Activated CD8-positive, alpha-beta memory T cell treated with anti-CD3 and anti-CD28 coated beads for 36 hours (primary cell): ENCODE measurements at places on chromosomes 1 and 21. TPM values are rescaled to one million over a fixed set of nuclear protein-coding genes. Genes with fewer than 3 reads are reported as not detected.

DRAXIN gene
- 0.08 TPM for total RNA-seq

VSIG8 gene
- not detected for total RNA-seq

S100A6 gene
- 213 TPM for total RNA-seq

CLCA1 gene
- total RNA-seq = not detected

TDRD5 gene
- not detected for total RNA-seq

DCDC2B gene
- 0.21 TPM for total RNA-seq

VANGL2 gene
- 0.04 TPM for total RNA-seq

RO60 gene
- 80.7 TPM for total RNA-seq

SCAMP3 gene
- total RNA-seq = 136 TPM

MRPL20 gene
- 191 TPM for total RNA-seq

TMEM81 gene
- 3.4 TPM for total RNA-seq

NPPB gene
- total RNA-seq = not detected

SV2A gene
- 8.5 TPM for total RNA-seq

DCST1 gene
- not detected for total RNA-seq

S100B gene
- 0.71 TPM for total RNA-seq

RGS5 gene
- 2.7 TPM for total RNA-seq

KCNH1 gene
- total RNA-seq = not detected

DDR2 gene
- 0.36 TPM for total RNA-seq

TMEM79 gene
- total RNA-seq = 10.1 TPM
